Choroid plexus epithelial cell (primary cell): ENCODE measurements at places on chromosomes 2 and 18.

GRCh38 chr2:71465356-71465755 is 12.0 kb downstream of the DYSF start:
- DNase-seq, result no peak

DNA sequence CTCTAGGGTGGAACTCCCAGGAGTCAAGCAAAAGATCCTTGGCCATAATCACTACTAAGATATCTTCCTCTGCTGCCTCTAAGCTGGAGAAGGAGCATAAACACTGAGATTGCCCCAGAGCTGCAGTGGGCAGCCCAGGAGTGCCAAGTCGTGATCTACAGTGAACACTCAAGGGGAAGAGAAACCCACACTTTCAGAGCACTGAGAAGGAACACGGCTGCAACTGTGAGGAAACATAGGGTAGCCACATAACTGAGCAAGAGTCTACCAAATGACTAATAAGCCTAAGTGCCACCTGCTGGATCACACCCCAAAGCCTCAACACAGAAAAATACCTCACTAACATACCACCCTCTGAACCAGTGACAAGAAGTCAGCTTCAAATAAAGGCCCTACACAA is 79.6 kb upstream of the RAB12 start:
- DNase-seq, result no peak

- DNase-seq, result no peak
Measured at GRCh38 chr2:235478609-235479008, 15.2 kb upstream of the AGAP1 start.

- DNase-seq, result no peak
Measured at GRCh38 chr2:49342156-49342555, 187.8 kb upstream of the FSHR start.

GRCh38 chr18:35174745-35175144 is 66.1 kb upstream of the ZNF397 start:
- no peak for DNase-seq

DNA sequence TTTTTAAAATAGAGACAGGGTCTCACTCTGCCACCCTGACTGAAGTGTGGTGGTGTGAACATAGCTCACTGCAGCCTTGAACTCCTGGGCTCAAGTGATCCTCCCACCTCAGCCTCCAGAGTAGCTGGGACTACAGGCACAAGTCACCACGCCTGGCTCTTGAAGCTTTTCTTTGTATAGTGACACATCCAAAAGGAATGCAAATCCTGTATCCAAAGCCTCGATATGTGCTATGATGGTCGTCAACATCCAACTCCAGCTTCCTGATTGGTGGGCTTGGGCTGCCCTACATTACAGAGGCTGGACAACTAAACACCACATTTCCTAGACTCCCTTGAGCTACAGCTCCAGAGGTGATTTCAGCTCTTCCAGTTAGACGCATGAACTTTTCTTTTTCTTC is 101.7 kb upstream of the PGAP1 start:
- peak; percentile 90 for DNase-seq

GRCh38 chr2:102050854-102051391 is 59.2 kb downstream of the IL1R2 start:
- DNase-seq, result peak; percentile 92

DNA sequence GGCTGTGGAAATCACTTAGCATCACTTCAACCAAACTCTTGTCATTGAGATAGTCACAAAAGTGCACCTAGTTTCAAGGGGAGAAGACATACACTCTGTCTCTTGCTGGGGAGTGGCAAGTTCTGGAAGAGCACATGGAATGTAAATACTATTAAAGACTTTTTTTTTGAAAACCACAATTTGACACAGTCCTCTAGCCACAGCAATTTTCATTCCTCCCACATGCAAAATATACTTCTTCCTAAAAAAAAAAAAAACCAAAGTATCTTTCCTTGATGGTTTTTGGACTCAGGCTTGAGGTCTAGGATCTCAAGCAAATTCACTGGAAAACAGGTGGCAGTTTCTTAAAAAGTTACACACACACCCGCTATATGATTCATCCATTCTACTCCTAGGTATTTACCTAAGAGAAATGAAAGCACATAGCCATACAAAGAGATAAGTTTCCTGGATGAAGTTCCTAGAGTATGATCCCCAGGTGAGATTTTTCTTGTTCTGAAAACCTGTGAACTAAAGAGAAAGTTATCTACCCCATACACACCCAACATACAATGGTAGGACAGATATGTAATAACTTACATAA is 295.8 kb downstream of the SP3 start:
- DNase-seq, result peak; percentile 35

- no peak for DNase-seq
Measured at GRCh38 chr18:24460388-24460787, at the start of gene HRH4. HRH4 (plus strand) TSS chr18:24460637; CDS start chr18:24460729, 92 bp downstream.

GRCh38 chr2:17877811-17878280 is 621 bp upstream of the KCNS3 start:
- DNase-seq, result no peak

DNA sequence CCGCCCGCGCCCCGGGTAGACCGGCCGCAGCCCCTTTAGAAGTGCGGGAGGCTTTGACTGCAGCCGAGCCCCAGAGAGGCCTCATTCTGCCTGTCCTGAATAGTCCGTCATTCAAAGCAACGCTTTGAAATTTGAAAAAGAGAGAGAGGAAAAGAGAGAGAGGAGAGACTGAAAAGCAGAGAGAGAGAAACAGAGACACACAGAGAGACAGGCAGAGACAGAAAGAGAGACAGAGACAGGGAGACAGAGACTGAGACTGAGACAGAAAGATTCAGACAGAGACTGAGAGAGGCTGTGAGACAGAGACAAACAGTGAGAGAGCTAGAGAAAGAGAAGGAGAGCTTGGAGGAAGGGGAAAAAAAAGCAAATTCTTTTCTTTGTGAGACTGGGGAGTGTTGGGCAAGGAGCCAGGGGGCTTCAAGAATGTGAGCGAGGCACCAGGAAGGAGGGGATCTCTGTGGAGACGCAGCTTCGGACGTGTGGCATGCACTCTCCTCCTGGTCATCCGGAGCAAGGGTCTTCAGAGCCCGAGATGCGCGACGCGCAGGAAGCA is 73.1 kb downstream of the MYCN start:
- no peak for DNase-seq
